ENCODE measurements at places on chromosomes 11 and 22.

DNA sequence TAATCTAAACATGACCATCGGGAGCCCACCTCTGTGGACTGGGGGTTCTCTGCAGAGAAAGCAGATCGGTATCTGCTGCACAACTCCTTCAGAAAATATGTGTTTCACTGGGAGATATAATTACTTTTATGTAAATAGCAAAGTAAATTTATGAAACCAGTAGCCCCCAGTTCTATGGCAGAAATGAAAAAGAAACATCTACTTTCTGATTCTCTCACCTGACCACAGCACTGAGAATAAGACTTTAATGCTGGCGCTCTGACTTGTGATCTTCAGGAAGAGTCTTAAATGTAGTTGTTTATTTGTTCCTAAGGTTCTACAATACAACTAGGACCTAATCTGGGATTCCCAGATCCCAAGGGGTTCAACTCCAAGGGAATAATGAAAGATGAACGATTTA is 518.0 kb downstream of the DLG2 start:
- no peak for DNase-seq

DNA sequence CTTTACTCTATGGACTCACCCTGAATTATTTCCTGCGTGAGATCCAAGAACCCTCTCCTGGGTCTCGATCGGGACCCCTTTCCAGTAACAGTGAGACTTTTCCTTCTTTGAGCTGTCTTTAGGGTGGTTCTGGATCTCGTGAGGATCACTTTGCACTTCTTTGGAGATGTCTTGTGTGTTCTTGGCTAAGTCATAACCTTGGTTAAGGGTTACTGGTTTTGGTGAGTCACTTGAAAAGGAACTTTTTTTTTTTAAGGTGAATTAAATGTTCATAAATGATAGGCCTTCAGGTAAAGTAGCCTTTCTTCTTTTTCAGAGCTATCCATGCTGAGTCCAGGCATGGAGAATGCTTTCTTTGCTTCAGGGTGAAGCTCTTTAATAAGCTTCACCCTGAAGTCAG is 19.4 kb upstream of the GSTP1 start:
- no peak for DNase-seq

DNA sequence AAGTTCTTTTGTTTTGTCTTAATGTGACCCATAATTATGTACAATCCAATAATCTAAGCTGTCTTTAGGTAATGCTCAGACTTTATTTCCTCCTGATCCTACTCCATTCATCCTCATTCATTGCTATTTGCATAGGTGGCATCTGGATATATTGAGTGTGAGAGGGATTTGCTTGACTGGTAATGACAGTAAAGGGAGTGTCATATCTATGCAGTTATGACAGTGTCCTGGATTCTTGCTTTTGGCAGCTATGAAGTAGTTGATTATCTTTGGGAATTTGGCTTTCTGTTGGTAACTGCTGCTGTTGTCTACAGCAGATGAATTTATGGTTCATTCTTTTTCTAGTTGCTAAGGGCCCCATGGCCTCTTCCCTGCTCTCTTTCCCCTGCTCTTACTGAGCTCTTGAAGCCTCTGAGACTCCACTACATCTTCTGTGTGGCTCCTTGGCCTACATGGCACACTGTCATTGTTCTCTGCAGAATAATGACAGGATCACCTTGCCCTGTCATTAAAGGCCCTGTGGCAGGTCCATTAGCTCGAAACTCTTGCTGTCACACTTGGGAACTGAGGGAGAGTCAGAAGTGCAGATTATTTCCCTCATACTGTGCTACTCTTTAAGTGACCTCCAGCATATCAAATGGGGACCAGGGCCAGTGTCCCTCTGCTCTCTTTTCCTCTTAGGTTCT is 20.1 kb upstream of the ACAT1 start:
- no peak for DNase-seq

DNA sequence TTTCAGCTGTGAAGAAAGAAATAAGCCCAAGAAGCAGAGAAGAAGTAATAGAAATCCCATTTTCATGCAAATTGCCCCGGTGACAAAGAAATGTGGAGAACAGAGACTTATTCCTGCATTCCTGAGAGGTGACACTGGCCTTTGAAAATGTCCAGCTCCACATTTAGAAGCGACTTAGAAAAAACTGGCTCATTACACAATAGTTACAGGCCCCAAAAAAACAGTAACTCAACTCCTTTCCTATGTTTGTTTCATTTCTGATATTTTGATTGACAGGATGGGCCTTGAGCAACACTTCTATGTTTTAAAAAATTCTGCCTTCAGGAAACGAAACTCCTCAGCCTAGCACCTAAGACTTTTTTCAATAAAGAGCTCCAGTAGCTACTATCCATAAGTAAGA is 726.9 kb upstream of the TENM4 start:
- DNase-seq: peak; percentile 28

GRCh38 chr22:25702040-25702439 is 39.9 kb upstream of the MYO18B start:
- no peak for DNase-seq

- DNase-seq: no peak
These were observed 100.9 kb downstream of the FAM76B start for GRCh38 chr11:95688501-95689222.

DNA sequence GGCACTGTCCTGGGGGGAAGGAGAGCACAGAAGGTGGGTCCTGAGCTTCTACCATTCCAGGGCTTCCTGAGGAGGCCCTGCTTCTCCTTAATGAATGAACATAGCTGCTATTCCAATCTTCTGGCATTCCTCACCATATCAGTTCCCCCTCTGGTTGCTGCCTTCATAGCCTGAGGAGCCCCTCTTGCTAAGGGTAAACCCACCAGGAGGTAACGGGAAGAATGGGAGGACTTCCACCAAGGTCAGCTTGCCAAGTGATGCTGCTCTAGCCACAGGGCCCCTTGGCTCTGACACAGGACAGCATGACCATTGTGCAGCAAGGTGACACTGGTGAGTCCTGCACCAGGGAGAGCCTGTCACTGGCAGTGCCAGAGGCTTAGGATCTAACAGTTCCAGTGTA is 1022.5 kb downstream of the TBC1D22A start:
- DNase-seq: no peak

GRCh38 chr11:92386577-92386976 is 162.0 kb downstream of the FAT3 start:
- no peak for DNase-seq

- DNase-seq: no peak
These were observed 682.5 kb downstream of the NTM start for GRCh38 chr11:132052904-132053303.

DNA sequence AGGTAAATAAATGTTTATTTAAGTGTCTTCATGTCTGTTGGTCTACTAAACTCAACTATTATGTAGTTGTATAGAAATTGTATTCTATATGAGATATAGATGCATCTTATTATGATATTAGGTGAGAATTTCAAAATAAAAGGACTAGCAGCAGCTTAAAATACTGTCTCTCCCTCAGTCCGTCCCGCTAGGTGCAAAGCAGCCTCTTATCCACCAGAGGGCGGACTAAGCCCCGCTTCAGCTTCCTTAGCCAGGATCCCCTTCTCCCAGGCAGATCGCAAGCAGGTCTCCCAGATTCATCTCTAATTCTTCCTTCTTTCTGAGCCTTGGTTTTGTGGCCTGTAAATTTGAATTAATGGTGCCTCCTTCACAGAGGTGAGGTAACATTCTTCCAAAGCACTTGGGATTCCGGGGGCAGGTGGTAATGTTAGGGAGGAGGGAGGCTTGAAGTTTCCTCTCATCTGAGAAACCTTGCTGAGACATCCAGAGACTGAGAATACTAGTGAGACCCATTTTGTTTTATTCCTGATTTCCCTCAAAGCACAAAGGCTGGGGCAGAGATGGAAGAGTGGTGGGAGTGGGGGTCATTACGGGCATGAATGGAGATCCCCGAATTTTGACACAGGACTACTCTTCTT is 13.5 kb upstream of the INSC start:
- peak; percentile 52 for DNase-seq

GRCh38 chr11:63599211-63600122 is 14.8 kb downstream of the PLAAT3 start:
- no peak for DNase-seq

GRCh38 chr11:117180020-117180419 is 1.5 kb downstream of the SIDT2 start:
- DNase-seq: no peak

- DNase-seq: no peak
These were observed 668.0 kb downstream of the ETS1 start for GRCh38 chr11:127919206-127920000.

- DNase-seq: no peak
These were observed 197.5 kb downstream of the CADM1 start for GRCh38 chr11:115306689-115307088.

- no peak for DNase-seq
These were observed 2.3 kb downstream of the ACY3 start for GRCh38 chr11:67648140-67648795.

DNA sequence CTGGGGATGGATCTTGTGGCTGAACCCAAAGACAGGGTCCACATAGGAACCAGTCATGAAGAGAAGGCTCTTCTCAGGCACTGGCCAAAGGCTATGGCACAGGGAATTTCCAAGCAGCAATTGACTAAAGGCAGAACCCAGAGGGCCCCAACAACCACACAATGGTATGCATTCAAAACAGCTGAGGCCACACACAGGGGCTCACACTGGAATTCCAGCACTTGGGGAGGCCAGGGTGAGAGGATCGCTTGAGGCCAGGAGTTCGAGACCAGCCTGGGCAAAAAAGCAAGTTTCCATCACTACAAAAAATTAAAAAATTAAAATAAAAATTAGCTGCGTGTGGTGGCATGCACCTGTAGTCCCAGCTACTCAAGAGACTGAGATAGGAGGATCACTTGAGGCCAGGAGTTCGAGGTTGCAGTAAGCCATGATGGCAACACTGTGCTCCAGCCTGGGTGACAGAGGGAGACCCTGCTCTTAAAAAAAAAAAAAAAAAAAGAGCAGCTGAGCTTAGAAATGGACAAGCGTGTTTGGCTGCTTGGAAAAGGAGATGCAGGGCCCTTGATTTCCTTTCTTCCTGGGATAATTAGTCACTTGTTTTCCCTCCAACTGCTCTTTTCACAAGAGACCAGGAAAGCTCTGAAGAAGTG is 44.6 kb downstream of the MYH9 start:
- DNase-seq: no peak

GRCh38 chr11:3840004-3840869 is 522 bp downstream of the RHOG start:
- DNase-seq: no peak

GRCh38 chr11:125517116-125517770 is 21.2 kb upstream of the FEZ1 start:
- DNase-seq: peak; percentile 99

DNA sequence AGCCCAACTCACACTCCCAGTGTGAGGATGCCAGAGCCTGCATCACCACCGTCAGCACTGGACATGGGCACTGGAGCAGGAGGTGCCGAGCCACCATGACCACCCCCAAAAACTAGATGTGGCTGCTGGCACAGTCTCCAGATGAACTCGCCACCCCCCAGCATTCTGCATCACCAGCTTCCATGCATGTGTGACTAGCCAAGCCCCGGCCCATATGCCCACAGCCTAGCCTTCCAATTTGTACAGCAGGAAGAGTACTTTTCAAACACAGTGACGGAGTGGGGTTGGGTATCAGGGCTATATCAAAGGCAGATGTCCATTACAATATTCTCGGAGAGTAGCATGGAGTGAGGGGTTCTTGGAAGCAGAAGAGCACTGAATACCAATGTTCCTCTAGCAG is 62.9 kb downstream of the SMCO4 start:
- no peak for DNase-seq

DNA sequence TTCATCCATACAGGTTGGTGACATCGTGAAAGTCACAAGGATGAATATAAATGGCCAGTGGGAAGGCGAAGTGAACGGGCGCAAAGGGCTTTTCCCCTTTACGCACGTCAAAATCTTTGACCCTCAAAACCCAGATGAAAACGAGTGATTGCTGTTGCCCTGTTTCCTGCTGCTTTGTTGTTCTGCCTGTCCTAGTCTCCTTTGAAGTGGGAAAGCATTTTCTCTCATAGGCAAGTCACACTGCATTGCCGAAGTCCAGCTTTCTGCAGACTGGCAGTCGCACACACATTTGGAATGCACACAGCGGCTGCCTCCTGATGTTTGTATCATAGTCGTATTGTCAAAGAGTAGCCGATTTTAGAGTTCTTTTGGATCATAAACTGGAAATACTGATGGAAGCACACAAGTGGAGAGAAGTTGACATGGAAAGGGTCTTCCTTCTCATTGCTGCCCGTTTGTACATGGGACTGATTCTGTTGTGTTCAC is 17.3 kb upstream of the AIFM3 start:
- DNase-seq: no peak

DNA sequence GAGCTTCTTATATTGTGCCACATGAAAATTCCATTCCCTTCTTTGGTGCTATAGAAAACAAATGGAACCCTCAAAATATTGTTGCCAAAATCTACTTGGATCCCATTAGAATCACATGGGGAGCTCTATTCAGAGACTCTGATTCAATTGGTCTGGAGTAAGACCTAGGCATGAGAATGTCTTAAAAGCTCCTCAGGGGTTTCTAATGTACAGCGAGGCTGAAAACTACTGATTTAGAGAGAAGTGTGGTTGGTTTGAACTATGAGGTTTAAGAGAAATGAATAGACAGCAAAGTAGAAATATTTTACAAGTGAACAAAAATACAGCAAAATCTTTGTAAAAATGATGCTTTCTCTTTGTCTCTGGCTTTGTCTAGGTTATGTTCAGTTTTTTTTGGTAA is 514.7 kb downstream of the CNTN5 start:
- no peak for DNase-seq

GRCh38 chr11:46345131-46345597 is 2.1 kb upstream of the DGKZ start:
- DNase-seq: no peak

- DNase-seq: no peak
These were observed 70.9 kb upstream of the ARFGAP3 start for GRCh38 chr22:42927966-42928365.

GRCh38 chr11:96054870-96055705 is 131.2 kb upstream of the MTMR2 start:
- DNase-seq: peak; percentile 13

DNA sequence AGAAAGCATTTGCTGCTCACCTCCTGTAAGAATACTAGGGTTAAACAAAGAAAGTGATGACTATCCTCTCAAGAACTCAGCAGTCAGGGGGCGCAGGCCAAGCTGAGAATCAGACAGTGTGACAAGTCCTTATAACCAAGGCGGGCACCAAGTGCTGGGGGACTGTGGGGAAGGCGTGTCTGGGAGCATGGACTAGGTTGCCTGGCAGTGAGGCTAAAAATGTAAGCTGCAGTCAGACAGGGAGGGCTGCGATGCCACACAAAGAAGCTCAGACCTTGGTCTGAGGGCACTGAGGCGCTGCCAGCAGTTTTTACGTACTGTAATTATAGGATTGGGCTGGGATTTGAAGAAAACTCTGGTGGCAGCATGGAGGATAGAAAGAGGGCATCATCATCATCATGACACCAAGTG is 73.7 kb downstream of the FLI1 start:
- DNase-seq: no peak

DNA sequence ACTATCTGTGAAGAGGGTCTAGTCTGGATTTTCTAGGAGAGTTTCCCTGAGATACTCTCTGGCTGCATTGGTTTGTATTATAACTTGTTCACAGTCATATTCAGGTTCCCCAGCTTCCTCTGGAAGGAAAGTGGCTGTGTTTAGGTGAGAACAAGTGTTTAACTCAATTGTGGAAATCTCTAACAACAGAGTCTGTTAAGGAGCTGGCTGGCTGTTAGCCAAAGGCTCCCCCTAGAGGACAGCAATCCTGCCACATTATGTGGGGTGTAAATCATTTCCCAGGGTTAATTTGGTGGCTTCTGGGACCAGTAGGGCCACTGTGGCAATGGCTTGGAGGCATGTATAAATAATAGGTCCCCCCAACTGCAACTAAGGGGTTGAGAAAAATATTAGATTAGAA is 18.4 kb downstream of the MS4A6E start:
- peak; percentile 35 for DNase-seq

Data from NT2/D1 (cell line).